Foreskin fibroblast (primary cell): ENCODE measurements at places on chromosomes 2 and 18.

DNA sequence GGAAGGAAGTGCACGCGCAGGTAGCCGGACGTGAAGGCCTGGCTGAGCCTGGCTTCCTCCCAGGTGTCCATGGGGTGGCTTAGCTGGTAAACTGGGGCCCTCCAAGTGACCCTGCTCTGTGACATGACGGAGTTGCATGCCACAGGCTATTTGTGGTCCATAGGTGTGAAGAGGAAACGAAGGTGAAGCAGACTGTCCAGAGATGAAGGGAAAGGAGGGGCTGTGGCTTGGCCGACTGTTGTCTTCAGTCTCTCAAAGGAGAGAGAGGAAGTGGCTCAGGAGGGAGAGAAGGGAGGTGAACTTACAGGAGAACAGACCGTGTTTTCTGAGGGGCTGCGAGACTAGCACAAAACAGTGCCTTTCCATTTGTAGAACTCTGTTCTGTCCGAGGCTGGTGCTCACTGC, 19.3 kb downstream of the INPP5D start:
- no peak for DNase-seq

GRCh38 chr2:205835923-205836322, 153.6 kb downstream of the NRP2 start:
- no peak for DNase-seq

- DNase-seq = no peak
These were observed 285.8 kb downstream of the STK39 start for GRCh38 chr2:167961536-167962048.

GRCh38 chr2:45836740-45837139, 185.3 kb downstream of the PRKCE start:
- DNase-seq = no peak

DNA sequence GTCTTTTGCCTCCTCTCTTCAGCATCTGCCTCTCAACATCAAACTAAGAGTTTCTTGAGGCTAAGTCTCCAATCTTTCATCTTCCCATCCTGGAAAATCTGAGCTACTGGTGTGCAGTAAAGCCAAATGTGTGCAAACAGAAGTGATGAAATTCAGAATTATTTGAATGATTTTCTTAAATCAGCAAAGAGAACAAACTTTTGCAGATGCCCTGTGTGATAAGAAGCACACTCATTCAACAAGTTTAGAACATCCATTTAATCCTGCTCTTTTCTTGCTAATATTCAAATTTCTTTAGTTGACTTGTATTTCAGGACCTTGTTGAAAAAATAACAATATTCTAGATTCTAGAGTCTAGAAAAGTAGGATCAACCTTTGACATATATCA, 1374.9 kb upstream of the CELF4 start:
- DNase-seq = no peak

DNA sequence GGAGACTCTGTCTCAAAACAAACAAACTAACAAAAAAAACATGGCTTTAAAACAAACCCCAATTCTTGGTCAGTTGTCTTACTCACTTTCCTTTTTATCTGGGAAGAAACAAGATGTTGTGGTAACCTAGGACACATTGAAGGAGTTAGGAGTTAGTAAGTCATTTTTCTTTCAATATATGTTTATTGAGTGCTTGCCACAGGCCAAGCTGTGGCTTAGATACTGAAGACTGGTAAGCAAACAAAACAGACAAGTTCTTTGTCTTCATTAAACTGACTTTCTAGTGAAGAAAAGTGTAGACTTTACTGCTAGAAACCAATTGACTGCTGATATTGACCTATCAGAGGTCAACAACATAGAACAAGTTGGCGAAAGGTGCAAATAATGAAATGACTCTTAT, 1228.3 kb upstream of the FAM98A start:
- DNase-seq = no peak
